ENCODE measurements at places on chromosomes 1 and 21.

DNA sequence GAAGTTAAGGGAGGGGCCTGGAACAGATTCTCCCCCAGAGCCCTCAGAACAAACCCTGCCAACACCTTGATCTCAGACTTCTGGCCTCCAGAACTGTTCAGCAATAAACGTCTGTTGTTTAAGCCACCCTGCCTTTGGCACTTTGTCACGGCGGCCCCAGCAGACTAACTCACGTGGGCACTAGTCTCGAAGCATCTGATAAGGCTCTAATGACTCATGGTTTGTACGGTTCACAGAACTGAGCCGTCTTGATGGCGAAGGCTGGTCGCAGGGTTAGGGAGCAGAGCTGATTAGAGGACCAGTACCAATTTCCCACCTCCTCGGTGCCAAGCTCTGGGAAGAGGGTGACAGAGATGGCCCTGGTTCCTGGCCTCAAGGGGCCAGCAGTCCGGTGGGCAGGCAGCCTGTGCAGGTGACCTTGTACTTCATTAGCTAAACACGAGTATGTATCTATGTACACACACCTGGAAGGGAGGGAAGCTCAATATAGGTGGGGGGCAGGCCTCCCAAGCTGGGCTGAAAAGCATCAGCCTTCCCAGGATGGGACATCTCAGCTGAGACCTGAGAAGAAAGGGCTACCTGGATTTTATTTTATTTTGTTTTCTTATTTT lies 112.8 kb downstream of the MRPS6 start:
- no peak for DNase-seq

- no peak for DNase-seq
Measured at GRCh38 chr1:224592636-224593582, 23.2 kb upstream of the CNIH3 start.

GRCh38 chr1:215052256-215053015 lies 30.1 kb upstream of the KCNK2 start:
- no peak for DNase-seq

DNA sequence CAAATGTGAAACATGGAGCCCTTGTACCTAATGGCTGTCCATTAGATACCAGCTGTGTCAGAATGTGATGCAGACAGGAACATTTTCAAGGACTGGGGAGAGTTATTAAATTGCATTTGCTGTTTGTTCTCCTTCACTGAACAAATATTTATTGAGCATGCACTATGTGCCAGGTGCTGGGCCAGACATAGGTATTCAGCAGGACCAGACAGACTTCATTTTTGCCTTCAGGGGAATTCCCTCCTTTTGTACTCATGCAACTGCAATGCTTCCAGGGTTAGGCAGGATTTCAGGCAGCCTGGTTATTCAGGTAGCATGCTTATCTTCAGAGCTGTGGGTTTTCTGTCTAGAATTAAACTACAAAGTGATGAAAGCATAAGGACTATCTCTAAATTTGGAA lies 64.2 kb upstream of the SMYD2 start:
- no peak for DNase-seq

DNA sequence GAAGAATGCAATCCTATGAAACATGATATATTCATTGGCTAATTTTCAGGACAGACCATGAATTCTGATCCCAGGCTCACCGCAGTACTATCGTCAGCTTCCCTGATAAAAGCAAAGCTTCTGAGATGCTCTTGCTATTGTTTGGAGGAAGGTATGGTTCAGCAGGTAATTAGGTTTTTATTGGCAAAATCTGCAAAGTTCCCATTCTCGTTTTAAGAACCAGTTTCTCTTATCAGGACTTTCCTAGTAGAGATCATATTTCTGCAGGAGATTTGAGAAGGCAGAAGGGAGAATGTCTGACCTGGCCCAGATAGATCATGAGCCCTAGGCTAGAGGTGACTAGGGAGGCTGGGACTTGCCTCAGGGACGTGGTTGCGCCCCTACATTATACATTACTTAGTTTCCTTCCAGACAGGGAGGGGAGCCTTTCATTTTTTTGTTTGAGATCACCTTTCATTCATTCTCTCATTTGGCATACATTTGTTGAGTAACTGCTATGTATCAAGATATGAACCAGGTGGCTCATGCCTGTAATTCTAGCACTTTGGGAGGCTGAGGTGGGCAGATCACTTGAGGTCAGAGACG lies 108.8 kb downstream of the NRIP1 start:
- DNase-seq: no peak

GRCh38 chr21:42833439-42833815 lies 45.9 kb downstream of the WDR4 start:
- no peak for DNase-seq

DNA sequence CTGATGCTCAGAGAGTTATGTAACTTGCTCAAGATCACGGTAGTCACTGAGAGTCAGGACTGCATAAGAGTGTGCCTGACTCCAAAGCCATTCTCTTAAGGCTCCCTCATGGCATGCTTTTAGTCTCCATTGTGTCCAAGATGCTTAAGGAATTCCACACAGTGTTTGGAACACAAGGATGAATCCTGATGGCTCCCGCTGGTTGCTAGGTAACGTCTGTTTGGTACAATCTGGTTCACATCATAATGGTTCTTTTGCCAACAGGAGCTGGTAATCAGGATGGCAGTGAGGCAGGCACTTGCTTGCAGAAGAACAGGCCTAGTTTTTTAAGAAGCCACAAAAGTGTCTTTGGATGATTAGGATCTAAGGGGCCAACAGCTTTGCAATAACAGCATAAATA lies 436.5 kb upstream of the DAB1 start:
- no peak for DNase-seq

DNA sequence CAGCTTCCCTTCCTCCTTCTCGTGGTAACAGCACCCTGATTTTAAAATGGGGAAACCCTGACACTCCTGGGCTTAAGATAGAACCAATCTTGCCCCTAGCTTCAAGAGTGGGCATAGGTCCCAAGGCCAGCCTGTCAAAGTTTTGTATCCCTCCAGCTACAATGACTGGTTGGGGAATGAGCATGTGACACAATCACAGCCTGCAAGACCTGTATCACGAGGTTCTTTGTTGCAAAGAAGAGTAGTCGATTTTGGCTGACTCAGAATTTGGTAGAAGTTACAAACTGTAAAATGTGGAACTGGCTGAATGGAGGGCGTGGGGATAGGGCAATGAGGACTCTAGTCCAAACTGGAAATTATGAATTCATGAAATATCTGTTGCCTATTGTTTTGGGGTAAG lies 18.7 kb downstream of the CTSK start:
- no peak for DNase-seq

DNA sequence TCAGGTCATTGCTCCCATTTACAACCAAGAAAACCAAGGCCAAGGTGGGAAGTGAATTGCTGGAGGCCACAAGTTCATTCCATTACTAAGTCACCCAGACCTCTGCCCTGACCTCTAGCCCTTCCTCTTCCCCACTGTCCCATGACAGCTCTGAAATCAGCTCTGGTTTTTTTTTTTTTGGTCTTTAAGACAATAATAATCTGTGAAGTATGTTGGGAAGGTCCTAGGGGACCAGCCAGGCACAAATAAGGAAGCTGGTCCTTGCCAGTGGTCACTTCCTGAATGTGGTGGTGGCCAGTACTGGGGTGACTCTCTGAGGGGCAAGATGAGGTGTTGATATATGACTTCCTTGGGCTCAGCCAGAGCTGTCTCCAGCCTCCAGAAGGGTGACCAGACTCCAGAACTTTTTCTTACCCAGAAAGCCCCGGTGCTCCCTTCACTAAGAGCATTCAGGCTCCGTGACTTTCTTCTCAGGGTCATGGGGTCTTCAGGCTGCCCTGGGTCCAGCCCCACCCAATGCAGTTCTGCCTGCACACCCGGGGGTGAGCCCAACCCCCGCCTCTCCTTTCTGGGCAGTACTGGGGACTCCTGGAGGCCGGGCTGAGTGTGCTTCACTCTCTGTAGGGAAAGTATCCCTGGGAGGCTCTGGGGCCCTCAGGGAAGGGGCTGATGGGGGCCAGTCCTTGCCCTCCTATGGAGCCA lies 159.6 kb downstream of the PTPRU start:
- DNase-seq: no peak

DNA sequence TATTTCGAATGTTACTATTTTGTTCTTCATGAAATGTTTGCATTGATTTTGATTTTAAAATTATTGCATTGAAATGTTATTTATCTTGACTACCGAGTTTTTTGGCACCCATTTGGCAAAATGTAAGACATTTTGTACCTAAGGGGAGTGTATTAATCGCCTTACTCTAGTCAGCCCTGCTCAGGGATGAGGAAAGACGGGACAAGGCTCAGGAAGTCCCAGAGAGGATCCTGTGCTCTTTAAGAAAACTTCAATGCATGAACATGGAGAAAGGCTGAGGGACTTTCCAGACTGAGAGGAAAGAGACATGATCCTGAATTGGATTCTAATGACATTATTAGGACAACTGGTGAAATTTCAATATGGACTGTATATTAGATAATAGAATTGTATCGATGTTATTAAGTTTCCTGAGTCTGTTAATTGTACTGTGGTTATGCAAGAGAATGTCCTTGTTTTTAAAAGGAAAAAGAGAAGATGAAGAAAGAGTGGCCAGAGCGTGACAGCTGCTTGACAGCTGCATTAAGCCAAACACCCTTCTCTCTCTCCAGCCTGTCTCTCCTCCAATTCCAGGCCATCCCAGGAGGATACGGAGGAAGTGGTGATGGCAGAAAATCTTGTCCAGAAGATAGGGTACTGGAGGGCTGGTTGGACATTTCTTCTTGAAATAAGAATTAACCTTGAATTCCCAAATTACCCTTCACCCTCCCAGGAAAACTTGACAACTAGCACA lies 66.0 kb downstream of the PLEKHA6 start:
- no peak for DNase-seq

- no peak for DNase-seq
Measured at GRCh38 chr1:155648207-155649147, 38.5 kb downstream of the MSTO1 start.

DNA sequence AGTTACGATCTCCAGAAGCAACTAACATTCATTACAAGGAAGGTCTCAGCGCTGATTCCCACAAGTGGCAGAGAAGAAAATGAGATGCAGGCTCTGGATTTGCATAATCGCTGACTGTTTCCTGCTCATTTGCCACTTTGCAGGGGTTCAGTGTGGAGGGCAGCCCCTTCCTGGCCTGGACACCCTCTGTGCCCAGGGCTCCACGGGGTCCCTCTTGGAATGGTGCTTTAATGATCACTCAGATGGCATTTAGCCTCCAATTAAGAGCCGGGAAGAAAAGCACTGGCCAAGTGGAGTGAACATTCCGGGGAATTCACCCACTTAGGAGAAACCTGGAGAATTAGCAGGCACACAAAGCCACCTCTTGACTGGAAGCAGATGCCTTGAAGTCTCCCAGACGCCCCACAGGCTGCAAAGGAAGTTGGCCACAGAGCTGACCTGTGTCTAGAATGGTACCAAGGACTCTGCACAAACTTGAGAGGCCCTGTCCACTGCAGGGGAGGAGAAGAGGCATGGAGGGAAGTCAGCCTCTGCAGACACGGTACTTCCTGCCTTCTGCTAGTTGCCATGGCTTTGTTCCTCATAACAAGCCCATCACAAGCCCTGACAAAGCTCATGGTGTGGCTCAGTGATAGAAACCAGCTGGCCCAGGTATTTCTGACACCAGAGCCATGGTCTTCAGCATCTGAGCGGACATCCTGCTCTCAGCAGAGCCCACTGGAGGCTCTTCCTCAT lies 157.2 kb downstream of the KAZN start:
- DNase-seq: no peak

- DNase-seq: peak; percentile 90
Measured at GRCh38 chr21:39387461-39388037, 38.7 kb upstream of the HMGN1 start.

DNA sequence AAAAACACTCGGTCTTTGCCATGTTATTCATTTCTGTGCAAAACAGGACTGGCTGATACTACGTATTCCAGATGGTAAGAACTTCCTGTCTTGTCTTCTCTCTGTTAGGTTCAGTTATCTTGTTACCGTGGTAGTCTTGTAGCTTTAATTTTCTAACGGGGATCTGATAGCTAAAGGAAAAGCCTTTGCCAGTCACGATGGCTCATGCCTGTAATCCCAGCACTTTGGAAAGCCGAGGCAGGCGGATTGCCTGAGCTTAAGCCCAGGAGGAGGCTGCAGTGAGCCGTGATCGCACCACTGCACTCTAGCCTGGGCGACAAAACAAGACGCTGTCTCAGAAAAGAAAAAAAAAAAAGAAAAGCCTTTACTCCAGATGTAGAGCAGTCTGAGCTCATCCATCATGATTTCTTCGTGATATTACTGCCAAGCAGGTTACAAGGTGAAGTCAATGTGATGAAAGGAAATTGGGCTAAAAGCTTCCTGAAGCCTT lies 11.1 kb upstream of the MSTO1 start:
- no peak for DNase-seq

- no peak for DNase-seq
Measured at GRCh38 chr1:179061360-179062282, 20.2 kb upstream of the TOR3A start.

DNA sequence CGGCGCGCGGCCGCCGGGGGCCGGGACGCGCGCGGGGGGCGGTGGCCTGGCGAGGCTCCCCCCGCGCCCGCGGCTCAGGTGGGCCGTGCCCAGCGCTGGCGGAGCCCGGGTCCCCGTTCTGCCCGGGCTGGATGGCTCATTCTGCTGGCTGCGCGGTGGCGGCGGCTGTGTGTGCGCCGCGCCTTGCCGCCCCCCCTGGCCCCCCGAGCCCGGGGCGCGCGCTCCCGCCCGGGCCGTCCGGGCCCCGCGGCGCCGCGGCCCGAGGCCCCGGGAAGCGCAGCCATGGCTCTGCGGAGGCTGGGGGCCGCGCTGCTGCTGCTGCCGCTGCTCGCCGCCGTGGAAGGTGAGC lies at the start of gene EPHB2:
Gene EPHB2 (plus strand): TSS at position 139 of the 349 bp plus-strand sequence. CDS start 144 bp downstream, at position 283.
- DNase-seq: no peak

DNA sequence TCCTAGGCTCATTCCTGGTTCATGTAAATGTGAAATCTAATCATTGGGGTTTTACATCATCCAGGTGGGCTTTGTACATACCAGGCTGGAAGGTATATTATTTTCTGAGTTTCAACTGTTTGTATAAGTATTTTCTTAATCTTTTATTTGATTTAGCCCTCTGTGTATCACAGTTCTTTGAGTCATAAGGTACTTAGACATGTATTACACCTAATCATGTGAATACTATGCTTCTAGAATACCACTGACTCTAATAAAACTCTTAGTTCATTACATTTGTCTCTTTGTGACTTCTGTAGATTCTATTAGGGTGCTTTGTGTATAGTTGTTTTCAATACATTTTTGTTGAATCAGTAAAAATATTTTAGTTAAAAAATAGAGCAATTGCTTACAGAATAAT lies 92.8 kb downstream of the ZFYVE9 start:
- DNase-seq: no peak

GRCh38 chr1:22107126-22107525 lies 35.8 kb downstream of the WNT4 start:
- DNase-seq: no peak

GRCh38 chr1:24009406-24009805 lies 29.3 kb upstream of the SRSF10 start:
- DNase-seq: no peak

DNA sequence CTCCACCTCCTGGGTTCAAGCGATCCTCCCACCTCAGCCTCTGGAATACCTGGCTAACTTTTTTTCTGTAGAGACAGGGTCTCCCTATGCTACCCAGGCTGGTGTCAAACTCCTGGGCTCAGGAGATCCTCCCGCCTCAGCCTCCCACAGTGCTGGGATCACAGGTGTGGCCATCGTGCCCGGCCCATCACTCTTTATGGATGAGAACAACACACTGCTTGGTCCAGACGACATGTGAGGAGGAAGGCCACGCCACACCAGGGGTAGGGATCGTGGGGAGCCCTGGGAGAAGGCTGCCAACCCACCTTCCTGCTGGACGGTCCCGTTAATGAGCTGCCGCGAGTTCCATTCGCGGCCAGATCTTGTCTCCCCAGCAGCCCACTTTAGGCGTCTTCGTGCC lies 5.0 kb upstream of the GABRD start:
- no peak for DNase-seq

GRCh38 chr21:45004481-45005247 lies 64.8 kb downstream of the SLX9 start:
- no peak for DNase-seq

- DNase-seq: no peak
Measured at GRCh38 chr1:208531003-208531750, 287.0 kb upstream of the PLXNA2 start.

Measured in stimulated activated CD4-positive, alpha-beta T cell treated with anti-CD3 and anti-CD28 coated beads, TNF-alpha, amount 100 ng/mL, for 4 hours (primary cell).